GM23338 (cell line): ENCODE measurements at places on chromosomes 6 and 20. TPM values are rescaled to one million over a fixed set of nuclear protein-coding genes. Genes with fewer than 3 reads are reported as not detected.

The NR2E1 gene
- not detected in 2 replicates for total RNA-seq

The SDCBP2 gene
- 4.6 and 5.3 TPM in 2 replicates for total RNA-seq

The PHACTR1 gene
- 11.7 and 19.3 TPM in 2 replicates for total RNA-seq

The MTFR2 gene
- 6.1 and 7.4 TPM in 2 replicates for total RNA-seq

The CHD6 gene
- total RNA-seq: 41.0 and 45.9 TPM in 2 replicates

The GPX5 gene
- not detected in 2 replicates for total RNA-seq

The SENP6 gene
- total RNA-seq: 108 and 114 TPM in 2 replicates

The DEFB116 gene
- total RNA-seq: not detected in 2 replicates

DNA sequence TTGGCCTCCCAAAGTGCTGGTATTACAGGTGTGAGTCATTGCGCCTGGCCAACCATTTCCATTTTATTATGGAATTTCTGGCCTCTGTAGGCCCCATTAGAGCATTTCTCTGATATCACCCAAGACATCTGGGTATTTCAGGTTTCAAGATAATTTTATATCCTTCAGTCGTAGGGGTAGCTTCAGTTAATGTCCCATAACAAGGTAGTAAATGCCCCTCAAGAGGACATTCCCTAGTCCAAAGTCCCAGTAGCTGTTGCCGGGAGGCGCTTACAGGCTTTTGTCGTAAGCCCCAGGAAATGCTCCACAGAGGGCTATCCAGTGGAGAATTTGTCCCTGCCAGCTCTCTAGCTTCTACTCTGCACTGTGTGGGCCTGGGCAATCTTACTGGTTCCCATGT, 24.4 kb downstream of the EFCAB8 start:
- H3K4me3 ChIP-seq: no peak overlapping the region
- no peaks in the 10 kb centered on the region for H3K27me3 ChIP-seq
- H3K36me3 ChIP-seq: no peaks in the 10 kb centered on the region
- H3K4me1 ChIP-seq: peaks cover 6% of the 10 kb centered on the region; the same call in 1 of the 2 replicates

GRCh38 chr6:116287689-116288282, 8.1 kb upstream of the TSPYL1 start:
- H3K27me3 ChIP-seq: no peaks in the 10 kb centered on the region
- H3K4me1 ChIP-seq: no peaks in the 10 kb centered on the region
- peak; percentile 75 for DNase-seq
- H3K27ac ChIP-seq: no peak overlapping the region

GRCh38 chr20:51189814-51190782, 167.2 kb upstream of the KCNG1 start:
- no peaks in the 10 kb centered on the region for H3K4me1 ChIP-seq
- no peak for DNase-seq
- no peak overlapping the region for H3K27ac ChIP-seq
- no peaks in the 10 kb centered on the region for H3K36me3 ChIP-seq
- no peaks in the 10 kb centered on the region for H3K27me3 ChIP-seq

DNA sequence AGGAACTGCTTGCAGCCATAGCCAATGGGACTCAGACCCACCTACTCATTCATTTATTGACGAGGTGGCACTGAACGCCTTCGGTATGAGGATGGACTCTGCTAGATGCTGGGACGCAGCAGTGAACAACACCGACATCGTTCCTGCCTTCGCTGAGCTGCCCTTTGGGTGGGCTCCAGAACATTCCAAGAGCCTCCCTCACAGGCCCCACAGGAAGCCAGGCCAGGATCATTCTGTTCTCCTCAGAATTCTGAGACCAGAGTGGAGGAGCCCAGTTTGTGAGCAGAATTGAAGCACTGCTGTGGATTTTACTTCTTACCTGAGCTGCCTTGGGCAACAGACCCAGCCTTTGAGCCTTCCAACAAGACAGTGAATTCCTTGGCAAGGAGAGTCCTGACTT, 82.1 kb downstream of the KCNB1 start:
- H3K27me3 ChIP-seq: no peaks in the 10 kb centered on the region
- no peak overlapping the region for H3K4me3 ChIP-seq
- no peaks in the 10 kb centered on the region; the same call in 1 of the 2 replicates for H3K4me1 ChIP-seq
- DNase-seq: no peak
- no peaks in the 10 kb centered on the region for H3K36me3 ChIP-seq

GRCh38 chr20:19017104-19017690, 195.2 kb upstream of the SLC24A3 start:
- H3K27ac ChIP-seq: no peak overlapping the region
- H3K27me3 ChIP-seq: no peaks in the 10 kb centered on the region
- H3K4me1 ChIP-seq: no peaks in the 10 kb centered on the region
- H3K36me3 ChIP-seq: no peaks in the 10 kb centered on the region
- DNase-seq: no peak

DNA sequence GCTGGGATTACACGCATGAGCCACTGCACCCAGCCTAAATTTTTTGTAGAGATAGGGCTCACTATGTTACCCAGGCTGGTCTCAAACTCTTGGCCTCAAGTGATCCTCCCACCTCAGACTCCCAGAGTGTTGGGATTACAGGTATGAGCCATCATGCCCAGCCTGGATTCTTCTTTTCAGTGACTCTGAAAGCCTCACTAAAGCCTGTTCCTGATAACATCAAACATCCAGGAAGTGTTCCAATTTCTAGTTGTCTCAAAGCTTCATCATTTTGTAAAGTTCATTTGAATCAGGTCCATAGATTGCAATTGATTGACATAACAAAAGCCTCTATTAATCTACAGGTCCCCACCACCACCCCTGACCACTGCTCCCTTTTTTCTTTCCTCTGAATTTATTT, 29.2 kb upstream of the CHMP4B start:
- no peak overlapping the region for H3K27ac ChIP-seq
- H3K36me3 ChIP-seq: no peaks in the 10 kb centered on the region
- DNase-seq: no peak

GRCh38 chr6:55868771-55869479, 6.5 kb downstream of the BMP5 start:
- H3K4me1 ChIP-seq: no peaks in the 10 kb centered on the region
- H3K27ac ChIP-seq: no peak overlapping the region
- no peak for DNase-seq
- no peak overlapping the region for H3K4me3 ChIP-seq

DNA sequence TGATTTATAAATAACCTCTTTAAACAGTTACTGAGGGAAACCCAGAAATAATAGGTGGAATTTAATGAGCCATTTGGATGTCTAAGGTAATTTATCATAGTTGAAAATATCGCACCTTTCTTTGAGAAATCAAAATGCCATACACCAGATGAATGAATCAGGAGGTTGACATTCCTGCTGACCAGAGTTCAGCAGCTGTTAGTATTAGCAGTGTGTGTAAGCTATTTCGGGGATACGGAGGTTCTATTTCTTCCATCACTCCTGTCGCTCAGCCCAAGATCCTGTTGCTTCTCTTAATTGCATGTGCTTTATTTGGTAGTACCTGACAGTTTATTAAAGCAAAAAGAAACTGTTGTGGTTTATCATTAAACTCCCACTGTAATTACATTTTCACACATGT, 67.1 kb downstream of the HDGFL1 start:
- no peak overlapping the region for H3K4me3 ChIP-seq
- DNase-seq: no peak
- H3K27me3 ChIP-seq: no peaks in the 10 kb centered on the region
- H3K36me3 ChIP-seq: no peaks in the 10 kb centered on the region
- H3K4me1 ChIP-seq: peaks cover 14% of the 10 kb centered on the region
- no peak overlapping the region for H3K27ac ChIP-seq

DNA sequence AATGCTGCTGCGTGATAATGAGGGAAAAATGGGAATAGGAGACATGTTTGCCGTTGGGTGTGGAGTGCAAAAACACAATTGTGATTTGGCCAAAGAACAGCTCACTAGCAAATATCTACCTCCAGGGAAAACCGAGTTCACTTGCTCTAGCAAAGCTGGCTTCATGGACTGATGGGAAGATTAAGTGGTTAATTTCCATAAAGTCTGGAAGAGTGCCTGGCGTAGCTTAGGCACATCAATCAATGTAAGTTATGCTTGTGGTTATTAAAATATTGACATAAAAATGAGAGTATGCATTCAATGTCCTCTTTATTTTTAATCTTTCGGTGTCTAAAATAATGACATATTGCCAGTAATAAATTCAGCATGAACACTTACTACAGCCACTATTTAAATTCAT, 267.5 kb downstream of the SMOC2 start:
- no peak for DNase-seq
- H3K36me3 ChIP-seq: no peaks in the 10 kb centered on the region
- H3K27me3 ChIP-seq: no peaks in the 10 kb centered on the region

GRCh38 chr6:130269969-130270635, 47.4 kb upstream of the SAMD3 start:
- H3K4me3 ChIP-seq: no peak overlapping the region
- H3K4me1 ChIP-seq: no peaks in the 10 kb centered on the region
- H3K27me3 ChIP-seq: no peaks in the 10 kb centered on the region
- H3K36me3 ChIP-seq: peaks cover 16% of the 10 kb centered on the region; the same call in 1 of the 2 replicates

- H3K4me3 ChIP-seq: no peak overlapping the region
- no peaks in the 10 kb centered on the region for H3K36me3 ChIP-seq
- DNase-seq: no peak
- peaks cover 7% of the 10 kb centered on the region for H3K4me1 ChIP-seq
Measured at GRCh38 chr6:34714663-34715062, 18.1 kb upstream of the ILRUN start.

GRCh38 chr20:49669601-49670189, 44.0 kb downstream of the B4GALT5 start:
- DNase-seq: no peak
- H3K27me3 ChIP-seq: no peaks in the 10 kb centered on the region
- no peak overlapping the region for H3K4me3 ChIP-seq
- peaks cover 44% of the 10 kb centered on the region for H3K4me1 ChIP-seq
- H3K36me3 ChIP-seq: no peaks in the 10 kb centered on the region

- peak overlapping the region; percentile 59 for H3K4me3 ChIP-seq
- no peaks in the 10 kb centered on the region for H3K36me3 ChIP-seq
- H3K27me3 ChIP-seq: peaks cover 96% of the 10 kb centered on the region
- H3K27ac ChIP-seq: no peak overlapping the region
Measured at GRCh38 chr6:98836025-98836961, 1.9 kb downstream of the POU3F2 start.

- H3K36me3 ChIP-seq: peaks cover 2% of the 10 kb centered on the region; the same call in 1 of the 2 replicates
- no peaks in the 10 kb centered on the region for H3K27me3 ChIP-seq
- no peak overlapping the region for H3K4me3 ChIP-seq
- H3K4me1 ChIP-seq: peaks cover 38% of the 10 kb centered on the region
Measured at GRCh38 chr6:106882601-106883518, 91.7 kb downstream of the CD24 start.
